Activated CD4-positive, alpha-beta T cell treated with anti-CD3 and anti-CD28 coated beads, Interleukin-2, amount 50 U/mL, for 48 hours (primary cell): ENCODE measurements at places on chromosomes 11 and 22.

- no peak for DNase-seq
Measured at GRCh38 chr11:131979364-131979763, 608.9 kb downstream of the NTM start.

- no peak for DNase-seq
Measured at GRCh38 chr22:43890901-43891331, 897 bp downstream of the PNPLA5 start.

DNA sequence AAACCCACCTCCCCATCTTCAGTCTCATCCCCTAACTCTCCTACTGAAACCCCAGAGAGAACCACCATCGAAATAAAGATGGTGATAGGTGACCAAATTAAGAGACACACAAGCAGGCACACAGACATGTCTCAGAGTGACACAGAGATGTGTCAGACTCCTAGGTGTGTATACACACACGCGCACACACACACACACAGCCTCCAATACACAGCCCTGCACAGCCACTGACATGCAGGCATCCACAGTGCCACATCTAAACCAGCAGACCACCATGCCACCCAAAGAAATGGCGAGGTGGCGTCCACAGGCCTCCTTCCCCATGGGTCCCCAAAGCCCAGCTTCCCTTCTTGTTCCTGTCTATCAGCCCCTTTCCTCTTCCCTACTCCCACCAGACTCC lies 27.4 kb downstream of the NRXN2 start:
- no peak for DNase-seq

DNA sequence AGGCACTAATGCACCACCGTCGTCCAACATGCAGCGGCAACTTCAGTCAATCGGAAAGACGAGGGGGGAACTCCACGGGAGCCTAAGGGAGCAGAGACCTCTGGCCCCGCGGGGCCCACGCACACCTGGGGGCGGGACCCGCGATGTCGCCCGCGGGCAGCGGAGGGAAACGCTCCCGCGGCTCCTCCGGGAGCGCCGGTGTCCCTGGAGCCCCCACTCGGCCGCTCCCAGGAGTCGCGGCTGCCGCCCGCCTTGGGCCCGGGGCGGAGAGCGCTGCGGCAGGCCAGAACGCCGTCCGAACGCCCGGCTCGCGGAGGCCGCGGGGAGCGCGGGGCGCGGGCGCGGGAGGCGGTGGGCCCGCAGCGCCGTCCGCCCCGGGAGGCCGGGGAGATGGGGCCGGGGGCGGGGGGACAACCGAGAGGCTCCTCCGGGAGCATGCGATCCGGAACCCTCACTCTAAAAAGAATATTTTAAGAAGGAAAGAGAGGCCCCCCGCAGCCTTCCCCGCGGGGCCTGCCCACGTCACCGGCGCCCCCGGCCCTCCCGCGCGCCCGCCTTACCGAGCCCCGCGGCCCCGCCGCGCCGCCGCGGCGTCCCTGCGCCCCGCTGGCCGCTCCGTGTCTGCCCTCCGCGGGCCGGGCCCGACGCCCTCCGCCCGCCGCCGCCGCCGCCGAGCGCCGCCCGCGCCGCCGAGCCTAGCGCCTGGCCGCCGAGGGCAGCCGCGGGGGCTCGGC lies 86.6 kb upstream of the ARHGAP32 start:
- peak; percentile 24 for DNase-seq

- no peak for DNase-seq
Measured at GRCh38 chr11:2835296-2835695, 50.3 kb downstream of the CDKN1C start.

DNA sequence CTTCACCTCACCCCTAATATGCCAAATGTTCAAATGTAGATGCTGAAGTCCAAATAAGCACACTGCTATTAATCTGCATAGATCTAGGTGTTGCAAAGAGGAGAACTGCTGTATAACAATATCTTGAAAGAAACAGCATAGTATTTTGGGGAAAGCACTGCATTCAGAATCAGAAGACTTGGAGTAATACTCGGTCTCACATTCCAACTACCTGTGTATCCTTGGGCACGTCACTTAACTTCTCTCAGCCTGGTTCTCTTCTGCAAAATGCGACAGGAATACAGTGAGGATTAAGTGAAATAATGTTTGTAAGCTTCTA lies 332 bp upstream of the HMGXB4 start:
- no peak for DNase-seq

DNA sequence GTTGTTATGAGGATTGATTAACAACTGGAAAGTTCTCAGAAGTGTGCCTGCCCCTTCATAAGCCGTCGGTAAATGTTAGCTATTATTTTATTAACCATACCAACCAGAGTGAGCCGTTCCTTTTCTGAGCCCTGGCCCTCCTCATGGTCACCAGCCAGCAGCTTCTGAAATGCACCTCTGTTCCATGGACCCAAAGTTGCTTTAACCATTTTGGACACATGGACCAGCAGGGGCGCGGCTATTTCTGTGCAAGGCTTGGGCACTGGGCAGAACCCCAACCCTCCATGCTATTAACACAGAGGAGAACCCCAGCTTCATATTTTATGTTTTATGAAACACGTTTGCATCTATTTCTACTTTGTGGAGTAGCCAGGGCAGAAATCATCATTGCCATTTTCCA lies 18.6 kb upstream of the SCGB1A1 start:
- no peak for DNase-seq

GRCh38 chr11:2577991-2578928 lies 121.5 kb downstream of the KCNQ1OT1 start:
- no peak for DNase-seq

- DNase-seq, result no peak
Measured at GRCh38 chr22:23397008-23397612, 183.0 kb downstream of the IGLL1 start.

GRCh38 chr11:120590472-120590871 lies 78.9 kb downstream of the GRIK4 start:
- DNase-seq, result no peak

- DNase-seq, result no peak
Measured at GRCh38 chr11:112889446-112889845, 71.8 kb upstream of the NCAM1 start.

GRCh38 chr22:39364714-39365491 lies 15.1 kb downstream of the SYNGR1 start:
- DNase-seq, result no peak

GRCh38 chr11:96763244-96763643 lies 373.4 kb downstream of the JRKL start:
- DNase-seq, result no peak

DNA sequence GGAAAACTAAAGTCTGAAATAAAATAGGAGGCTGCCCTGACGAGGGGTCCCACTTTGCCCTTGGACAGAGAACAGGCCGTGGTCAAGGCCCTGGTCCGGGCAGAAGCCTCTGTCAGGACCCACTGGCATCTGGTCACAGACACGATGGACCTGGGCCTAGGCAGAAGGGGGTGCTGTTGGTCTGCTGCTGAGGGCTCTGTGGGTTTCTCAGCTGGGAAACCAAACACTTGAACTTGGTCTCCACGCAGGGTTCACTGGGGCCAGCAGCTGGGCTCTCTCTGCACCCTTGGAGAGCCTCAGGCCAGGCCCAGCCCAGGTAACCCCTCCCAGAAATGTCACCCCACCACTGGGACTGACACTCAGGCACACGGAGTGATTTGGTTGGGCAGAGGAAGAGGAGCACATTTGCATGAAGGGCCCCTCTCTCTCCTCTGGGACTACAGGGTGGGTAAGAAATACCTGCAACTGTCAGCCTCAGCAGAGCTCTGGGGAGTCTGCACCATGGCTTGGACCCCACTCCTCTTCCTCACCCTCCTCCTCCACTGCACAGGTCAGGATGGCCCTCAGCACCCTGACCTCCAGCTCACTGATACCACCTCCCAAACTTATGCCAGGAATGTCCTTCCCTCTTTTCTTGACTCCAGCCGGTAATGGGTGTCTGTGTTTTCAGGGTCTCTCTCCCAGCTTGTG lies 48.1 kb upstream of the TOP3B start:
- no peak for DNase-seq

DNA sequence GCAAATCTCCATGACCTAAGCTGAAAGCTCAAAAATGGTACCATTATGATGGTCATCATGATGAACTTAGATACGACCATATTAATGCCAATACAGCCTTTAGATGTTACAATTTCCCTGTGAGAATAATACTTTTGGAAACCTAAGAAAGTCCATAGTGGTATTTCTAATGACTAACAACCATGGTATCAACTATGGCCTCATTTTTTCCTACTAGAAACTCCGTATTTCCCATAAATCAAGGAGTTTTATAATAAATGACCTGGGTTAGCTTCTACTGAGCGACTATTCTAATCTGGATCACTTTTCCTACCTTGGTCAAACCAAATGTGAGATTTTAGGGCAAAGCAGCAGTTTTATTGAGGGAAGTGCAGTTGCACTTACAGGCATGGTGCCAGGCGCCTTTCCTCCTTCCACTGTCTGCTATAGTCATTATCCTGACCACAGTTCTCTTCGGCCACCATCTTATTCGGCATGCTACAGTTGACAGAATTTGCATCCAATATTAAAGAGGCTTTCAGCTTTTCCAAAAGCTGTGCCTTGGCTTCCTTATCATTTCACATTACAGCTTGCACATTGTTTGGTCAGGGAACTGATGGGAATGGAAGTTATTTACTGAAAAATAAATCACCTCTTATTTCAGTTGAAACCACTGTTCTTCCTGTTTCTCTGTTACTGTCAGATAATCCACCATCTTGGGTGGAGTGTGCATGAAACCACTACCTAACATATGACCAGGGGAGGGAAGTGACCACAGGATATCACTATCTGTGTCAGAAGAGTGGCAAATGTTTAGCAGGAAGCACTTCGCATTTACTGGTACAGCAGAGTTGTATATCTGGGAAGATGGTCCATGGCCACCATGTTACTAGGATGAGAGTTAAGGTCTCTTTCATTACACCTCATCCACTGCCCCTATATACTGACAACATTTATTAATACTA lies 74.5 kb upstream of the PICALM start:
- DNase-seq, result no peak

GRCh38 chr11:121393855-121394254 lies 58.3 kb upstream of the SORL1 start:
- DNase-seq, result no peak

DNA sequence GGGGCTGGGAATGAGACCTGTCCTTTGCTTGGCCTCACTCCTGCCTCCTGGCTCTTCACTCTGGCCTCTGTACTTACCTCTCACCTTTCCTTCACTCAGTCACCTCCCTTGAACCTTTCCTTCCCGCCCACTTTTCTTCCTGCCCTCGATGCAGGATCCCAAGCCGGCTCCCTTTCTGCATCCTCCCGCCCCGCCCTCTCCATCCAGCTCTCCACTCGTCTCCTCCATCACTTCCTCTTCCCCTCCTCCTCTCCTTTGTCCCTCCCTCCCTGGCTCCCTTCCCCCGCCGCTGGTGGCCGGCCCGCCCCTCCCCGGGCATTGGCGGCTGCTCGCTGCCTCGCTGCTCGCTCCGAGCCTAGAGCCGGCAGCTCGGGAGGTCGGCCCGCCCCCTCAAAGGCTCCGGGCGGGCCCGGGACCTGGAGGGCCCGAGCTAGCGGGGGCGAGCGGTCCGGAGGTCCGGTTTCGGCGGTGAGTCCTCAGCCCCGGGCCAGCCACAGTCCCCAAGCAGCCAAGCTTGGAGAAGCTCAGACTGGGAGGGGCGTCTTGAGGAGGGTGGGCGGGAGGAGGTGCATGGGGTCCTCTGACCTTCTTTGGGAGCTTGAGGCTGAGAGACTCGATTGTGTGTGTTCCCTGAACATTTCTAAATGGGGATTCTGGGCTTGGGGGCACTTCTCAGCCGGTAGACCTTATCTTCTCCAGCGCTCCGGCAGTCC lies 13.8 kb downstream of the PHLDB1 start:
- DNase-seq, result peak; percentile 49

- no peak for DNase-seq
Measured at GRCh38 chr22:27251563-27251962, 550.0 kb downstream of the MN1 start.

DNA sequence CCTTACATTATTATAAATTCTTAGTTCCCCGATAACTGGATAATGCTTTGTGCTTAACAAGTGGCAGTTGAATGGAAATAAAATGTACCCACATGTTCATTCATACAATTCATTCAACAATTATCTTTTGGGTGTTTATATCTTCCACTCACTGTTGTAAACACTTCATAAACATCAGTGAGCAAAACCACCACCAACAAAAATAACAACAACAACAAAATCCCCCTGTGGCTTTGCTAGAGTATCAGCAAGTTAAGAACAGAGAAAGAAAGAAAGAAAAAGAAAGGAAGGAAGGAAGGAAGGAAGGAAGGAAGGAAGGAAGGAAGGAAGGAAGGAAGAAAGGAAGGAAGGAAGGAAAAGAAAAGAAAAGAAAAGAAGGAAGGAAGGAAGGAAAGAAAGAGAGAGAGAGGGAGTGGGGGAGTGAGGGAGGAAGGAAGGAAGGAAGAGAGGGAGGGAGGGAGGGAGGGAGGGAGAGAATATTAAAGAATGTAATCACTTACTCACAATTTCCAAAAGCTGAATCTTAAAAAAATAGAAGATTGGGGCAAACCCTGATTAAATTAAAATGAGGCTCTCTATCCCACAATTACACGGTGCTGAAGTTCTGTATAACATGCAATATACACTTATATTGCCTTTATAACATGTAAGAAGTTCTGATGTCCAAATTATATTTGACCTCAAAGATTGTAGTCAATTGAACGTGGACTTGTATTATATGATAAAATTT lies 2238.8 kb downstream of the LRRC4C start:
- no peak for DNase-seq

GRCh38 chr11:133064152-133064877 lies 468.0 kb downstream of the OPCML start:
- DNase-seq, result peak; percentile 13

GRCh38 chr22:35634015-35634414 lies 14.2 kb upstream of the APOL6 start:
- DNase-seq, result no peak

DNA sequence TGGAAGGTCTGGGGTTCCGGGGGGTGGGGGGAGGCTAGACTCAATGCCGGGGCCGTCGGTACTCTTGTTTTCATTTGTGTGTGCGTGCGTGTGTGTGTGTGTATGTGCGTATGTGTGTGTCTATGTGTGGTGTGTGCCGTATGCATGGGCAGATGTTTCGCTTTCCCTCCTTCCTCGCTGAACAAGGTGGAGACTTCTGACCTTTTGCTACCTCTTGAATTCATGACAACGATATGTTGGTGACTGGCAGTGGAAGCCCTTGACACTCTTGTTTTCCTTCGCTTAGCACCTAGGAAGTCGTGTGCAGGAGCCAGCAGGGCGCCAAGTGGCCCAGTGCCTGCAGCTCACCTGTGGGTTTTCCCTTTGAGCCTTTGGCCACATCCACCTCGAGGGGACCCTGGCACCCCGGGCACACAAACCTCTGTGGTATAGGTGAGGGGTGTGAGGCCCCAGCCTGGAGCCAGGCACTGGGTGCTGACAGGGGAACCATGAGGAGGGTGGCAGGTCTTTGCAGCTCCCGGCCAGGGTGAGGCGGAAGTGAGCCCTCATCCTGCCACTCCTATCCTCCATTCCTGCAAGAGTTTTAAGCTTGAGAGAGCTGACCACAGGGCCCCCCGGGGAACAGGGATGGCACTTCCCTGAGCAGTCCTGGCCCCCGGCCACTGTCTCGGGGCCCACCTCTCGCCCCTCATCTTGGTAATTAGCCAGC lies 19.3 kb upstream of the TMEM191C start:
- no peak for DNase-seq

GRCh38 chr11:69159150-69159852 lies 3.6 kb downstream of the SMIM38 start:
- DNase-seq, result no peak
